ENCODE measurements at places on chromosomes 12 and 14.

DNA sequence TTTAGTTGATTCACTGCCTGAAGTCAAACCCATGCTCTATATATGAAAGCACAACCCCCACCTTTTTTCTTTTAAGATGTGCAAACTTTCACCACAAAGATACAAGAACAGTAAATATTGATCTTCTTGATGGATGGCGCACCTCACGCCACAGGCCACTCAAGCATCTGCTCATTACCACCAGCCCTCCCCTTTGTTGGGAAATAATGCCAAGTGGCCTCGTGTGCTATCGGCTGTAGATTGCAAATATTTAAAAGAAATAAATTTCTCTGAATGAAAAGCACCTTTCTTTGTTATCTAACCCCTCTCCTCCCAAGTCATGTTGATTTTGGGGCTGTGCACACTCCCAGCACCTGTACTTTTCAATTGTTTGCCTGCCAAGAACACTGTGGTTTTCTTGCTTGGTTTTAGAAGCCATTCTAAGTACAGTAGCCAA, 122.7 kb downstream of the C12orf42 start:
- no peak for DNase-seq

GRCh38 chr14:58455593-58456265, 28.2 kb downstream of the KIAA0586 start:
- peak; percentile 56 for DNase-seq

DNA sequence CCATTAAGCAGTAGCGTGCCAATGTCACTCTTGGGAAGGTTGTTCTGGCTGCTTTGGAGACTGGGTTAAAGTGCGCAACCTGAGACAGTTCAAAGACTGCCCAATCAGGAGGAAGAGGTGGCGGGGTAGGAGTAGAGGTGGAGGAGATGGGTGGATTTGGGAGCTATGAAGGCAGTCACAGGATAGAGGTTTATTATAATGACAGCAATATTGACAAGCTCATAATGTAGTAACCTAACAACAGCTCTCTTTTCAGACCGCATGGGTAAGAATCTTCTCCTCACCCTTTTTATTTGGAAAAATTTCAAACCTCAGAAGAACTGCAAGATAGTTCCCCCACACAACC, 5.3 kb upstream of the PSMD9 start:
- DNase-seq, result no peak

GRCh38 chr12:366820-367219, 22.3 kb downstream of the KDM5A start:
- no peak for DNase-seq

DNA sequence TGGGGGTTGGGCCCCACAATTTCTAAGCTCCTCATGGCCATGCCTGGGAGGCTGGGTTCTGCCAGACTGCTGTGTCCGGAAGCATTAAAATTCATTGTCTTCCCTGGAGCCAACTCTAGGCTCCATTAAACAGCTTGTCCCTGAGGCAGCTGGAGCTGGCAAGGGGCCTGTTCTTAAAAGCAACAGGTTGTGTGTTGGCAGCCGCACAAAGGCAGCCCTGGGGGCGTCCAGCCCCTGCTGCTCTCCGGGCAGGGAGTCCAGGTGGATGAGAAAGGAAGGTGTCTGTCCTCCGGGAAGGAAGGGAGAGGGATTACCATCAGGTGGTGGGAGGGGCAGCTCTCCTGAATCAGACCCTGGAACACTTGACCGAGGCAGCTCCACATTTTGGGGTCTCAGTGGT, 98.9 kb downstream of the CHST11 start:
- no peak for DNase-seq

GRCh38 chr12:56193025-56193578, 3.8 kb upstream of the SMARCC2 start:
- DNase-seq, result peak; percentile 24

DNA sequence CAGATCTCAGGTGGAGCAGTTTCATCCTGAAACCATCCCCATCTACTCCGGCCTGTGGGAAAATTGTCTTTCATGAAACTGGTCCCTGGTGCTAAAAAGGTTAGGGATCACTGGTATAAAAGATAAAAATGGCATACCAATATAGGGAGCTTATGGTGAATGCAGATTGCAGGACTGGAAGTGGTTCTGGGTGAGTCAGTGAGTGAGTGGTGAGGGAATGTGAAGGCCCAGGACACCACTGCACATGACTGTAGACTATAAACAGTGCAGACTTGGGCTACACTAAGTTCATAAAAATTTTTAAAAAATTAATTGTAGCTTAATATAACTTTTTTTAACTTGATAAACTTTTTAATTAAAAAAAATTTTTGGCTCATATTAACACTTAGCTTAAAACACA, 67.0 kb upstream of the RD3L start:
- DNase-seq, result no peak

GRCh38 chr14:89422952-89423345, 5.9 kb upstream of the FOXN3 start:
- DNase-seq, result no peak

GRCh38 chr14:96203116-96203515, 1.5 kb upstream of the BDKRB2 start:
- DNase-seq, result no peak

- DNase-seq, result no peak
These were observed 153.6 kb upstream of the C14orf180 start for GRCh38 chr14:104425763-104426646.

DNA sequence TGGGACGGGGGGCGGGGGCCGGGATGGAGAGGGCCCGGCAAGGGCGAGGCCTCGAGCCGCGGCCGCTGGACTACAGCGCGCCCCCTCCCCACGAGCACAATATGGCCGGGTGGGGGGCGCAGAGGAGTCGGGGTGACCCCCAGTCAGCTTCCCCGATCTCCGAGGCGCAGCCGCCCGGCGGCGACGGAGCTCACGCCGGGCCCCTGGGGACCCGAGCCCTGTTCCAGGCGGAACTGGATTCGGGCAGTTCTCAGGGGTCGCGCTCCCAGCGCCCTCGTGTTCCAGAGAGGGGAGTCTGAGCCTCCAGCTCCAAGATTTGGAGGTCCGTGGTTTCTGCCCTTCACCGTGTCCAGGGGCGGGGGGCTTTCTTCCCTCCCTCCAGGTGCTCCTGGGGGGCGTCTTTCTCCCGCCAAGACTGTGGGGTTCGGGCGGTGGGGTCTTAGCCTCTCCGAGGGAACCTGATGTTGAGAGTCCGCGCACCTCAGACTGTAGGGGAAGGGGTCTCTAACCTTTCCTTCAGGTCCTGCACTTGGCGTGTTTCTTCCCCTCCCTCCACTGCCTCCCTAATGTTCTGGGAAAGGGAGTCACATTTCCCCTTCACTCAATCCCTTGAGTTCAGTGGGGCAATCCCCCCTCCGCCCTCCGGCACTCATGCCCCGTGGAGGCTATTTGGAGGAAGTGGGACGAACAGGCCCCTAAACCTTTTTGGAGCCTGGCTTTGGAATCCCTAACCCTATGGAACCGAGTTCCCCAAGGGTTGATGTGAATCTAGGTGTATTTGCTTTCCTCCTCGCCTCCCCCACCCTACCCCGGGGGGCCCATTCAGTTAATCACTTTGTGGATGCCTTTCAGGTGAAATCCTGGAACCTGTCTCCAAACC, 584 bp downstream of the ACVR1B start:
- DNase-seq, result no peak

GRCh38 chr14:72478471-72478893, 415.4 kb downstream of the DPF3 start:
- DNase-seq, result no peak

DNA sequence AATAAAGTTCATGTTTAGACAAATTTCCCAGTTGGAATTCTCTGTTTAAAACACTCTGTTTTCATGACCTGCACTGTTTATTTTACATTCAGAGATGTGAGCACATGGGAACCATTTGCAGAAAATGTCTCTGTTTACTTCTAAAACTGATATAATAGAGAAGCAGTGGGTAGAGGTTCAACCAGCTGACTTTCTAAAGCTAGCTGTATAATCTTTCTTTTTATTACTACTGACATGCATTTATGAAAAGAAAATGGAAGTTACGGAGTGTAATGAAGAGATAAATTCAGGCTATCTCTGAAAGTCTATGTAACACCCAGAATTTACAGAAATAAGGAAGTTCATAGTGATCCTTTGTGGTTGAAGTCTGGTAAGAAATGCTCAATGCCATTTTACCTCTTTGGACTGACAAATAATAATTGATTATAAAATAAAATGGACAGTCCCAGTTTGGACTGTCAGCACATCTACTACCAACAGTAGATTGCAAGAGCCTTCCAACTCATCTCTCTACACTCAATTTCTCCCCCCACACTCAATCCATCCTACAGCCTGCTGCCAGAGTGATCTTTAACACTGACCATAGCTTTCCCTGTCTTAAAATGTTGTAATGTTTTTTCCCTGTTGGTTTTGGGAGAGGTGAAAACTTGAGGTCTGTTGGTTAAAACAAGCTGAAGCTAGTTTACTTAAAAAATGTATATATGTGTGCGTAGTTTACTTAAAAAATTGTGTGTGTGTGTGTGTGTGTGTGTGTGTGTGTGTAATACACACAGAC, 137.4 kb downstream of the AEBP2 start:
- no peak for DNase-seq

DNA sequence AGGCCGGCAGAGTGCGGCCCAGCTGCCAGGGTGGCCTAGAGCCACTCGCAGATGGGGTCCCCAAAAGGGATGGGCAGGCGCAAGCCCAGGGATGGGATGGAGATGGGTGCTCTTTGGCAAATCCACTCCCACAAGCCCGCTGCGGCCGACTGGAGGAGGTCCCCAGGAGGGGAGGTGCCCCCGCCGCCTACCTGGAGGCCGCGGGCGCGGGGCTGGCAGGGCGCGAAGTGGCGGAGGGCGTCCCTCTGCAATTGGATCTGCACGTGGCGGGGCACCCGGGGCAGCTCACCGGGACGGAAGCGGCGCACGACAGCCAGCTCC, 730 bp downstream of the PPP1R3E start:
- DNase-seq, result no peak

DNA sequence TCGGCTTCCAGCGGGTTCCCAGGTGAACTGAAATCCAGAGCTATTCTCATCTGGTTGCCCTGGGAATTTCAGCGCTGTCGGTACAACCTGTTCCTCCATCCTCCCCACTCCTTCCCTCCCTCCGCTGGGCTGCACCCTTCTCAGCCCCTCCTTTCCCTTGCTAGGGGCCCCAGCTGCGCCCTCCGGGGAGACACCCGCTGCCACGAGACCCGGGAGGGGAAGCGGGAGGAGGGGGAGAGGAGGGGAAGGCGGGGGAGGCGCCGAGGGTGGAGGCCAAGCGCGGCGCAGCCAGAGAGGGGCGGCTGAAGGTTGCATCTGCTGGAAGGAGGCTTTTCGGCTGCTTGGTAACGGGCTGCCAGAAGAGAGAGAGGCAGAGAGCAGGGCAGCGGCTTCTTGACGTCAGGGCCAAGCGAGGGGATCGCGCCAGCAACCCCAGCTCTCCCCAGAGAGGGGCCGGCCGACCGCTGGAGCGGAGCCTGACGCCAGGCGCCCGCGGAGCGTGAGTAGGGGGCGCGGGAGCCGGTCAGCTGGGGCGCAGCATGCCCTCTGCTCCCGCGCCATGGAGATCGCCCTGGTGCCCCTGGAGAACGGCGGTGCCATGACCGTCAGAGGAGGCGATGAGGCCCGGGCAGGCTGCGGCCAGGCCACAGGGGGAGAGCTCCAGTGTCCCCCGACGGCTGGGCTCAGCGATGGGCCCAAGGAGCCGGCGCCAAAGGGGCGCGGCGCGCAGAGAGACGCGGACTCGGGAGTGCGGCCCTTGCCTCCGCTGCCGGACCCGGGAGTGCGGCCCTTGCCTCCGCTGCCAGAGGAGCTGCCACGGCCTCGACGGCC, at the start of gene KCNA5:
Gene KCNA5 (plus strand): TSS at position 291 of the 831 bp plus-strand sequence. CDS start 269 bp downstream, at position 560.
- DNase-seq, result no peak

GRCh38 chr14:71123579-71124135, 216.4 kb downstream of the PCNX1 start:
- no peak for DNase-seq

DNA sequence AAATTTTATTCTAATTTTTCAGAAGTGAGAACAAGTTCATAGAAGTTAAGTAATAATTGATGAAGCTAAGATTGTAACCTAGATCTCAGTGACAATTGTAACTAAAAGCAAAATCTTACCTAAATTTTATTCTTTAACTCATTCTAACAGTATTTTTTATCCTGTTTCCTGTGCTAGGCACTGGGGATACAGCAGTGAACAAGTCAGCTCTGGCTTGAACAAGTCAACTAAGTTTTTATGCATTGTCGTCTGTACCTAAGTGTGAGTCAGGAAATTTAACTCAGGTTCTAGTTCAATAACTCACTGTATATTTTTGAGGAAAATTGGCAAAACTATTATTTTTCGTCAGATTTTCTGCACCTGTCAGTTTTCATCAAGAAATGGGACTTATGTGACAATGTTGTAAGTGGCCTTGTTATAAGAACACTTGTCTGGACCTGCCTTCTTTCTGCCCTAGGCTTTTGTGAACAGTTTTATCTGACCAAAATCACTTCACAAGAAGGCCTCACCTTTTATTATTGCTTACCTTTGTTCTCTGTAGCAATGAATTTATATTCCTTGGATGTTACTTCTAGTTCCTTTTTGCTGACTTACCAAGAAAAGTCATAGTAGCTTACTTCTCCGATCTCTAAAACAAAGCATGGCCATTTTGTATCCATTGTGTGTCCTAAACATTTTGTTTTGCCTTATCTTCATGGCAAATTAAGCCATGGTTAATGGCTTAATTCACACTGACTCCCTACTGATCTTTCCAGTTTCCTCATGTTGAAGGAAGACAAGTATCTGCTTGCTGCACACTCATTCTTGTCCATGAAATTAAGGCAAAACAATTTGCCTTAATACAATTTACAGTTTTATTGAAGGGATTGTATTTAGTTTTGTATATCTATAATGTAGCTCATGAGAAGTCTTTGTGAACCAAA, 2.7 kb downstream of the TMTC3 start:
- no peak for DNase-seq

DNA sequence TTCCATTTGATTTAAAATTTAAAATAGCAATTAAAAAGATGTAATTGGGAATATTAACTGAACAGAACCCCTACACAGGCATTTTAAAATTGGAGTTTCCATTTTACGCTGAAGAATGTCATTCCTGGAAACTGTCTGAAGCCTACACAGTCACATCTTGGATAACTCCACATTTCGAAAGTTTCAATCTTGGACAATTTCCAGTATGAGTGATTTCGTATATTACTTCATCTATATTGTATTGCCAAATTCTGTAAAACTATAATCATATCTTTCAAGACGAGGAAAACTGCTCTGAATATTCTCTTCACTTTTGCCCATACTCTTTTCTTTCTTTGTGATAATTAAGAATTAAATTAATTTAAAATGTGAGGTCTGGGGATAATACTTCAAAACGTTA, 194.2 kb upstream of the ABCD2 start:
- DNase-seq, result no peak

- DNase-seq, result no peak
These were observed 30.6 kb downstream of the SCAF11 start for GRCh38 chr12:45959728-45960127.

DNA sequence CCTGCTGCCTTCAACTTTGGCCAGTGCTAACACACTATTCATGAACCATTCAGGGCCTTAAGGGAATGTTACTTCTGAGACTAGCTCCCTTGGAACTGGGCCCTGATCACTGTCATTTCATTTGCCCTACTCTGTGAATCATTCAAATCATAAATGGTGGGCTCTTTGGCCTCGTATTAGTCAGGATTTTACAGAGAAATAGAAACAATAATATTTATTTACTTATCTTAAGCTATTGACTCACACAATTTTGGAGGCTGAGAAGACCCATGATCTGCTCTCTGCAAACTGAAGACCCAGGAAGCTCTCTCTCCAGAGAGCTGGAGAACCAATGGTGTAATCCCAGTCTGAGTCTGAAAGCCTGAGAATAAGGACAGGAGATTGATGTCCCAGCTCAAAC, 398.5 kb downstream of the LRIG3 start:
- DNase-seq, result no peak

- DNase-seq, result no peak
These were observed 72.3 kb downstream of the OTX2 start for GRCh38 chr14:56738020-56738419.
